H54 (cell line): ENCODE measurements at places on chromosomes 6 and 20.

GRCh38 chr6:90217506-90218127 is 79.0 kb downstream of the BACH2 start:
- no peak for DNase-seq

DNA sequence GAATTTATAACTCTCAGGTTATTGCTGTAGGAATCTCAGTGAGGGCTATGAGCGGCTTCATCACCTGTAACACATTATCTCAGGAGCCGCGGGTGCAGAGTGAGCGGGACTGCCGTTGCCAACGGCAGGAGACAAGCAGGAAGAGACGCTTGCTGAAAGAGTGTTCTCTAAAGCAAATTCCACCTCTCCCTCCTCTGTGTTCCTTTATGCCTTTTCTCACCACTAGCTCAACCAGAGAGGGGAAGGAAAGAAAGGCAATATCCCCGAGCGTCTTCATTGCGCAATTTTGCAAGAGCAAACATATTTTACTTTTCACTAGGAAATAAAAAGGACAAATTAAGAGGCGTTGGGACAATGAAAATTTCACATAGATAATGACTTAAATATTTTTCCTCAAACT is 185.2 kb upstream of the EXOC2 start:
- DNase-seq, result no peak

- no peak for DNase-seq
These were observed 94.0 kb downstream of the ADGRG6 start for GRCh38 chr6:142395768-142396231.

DNA sequence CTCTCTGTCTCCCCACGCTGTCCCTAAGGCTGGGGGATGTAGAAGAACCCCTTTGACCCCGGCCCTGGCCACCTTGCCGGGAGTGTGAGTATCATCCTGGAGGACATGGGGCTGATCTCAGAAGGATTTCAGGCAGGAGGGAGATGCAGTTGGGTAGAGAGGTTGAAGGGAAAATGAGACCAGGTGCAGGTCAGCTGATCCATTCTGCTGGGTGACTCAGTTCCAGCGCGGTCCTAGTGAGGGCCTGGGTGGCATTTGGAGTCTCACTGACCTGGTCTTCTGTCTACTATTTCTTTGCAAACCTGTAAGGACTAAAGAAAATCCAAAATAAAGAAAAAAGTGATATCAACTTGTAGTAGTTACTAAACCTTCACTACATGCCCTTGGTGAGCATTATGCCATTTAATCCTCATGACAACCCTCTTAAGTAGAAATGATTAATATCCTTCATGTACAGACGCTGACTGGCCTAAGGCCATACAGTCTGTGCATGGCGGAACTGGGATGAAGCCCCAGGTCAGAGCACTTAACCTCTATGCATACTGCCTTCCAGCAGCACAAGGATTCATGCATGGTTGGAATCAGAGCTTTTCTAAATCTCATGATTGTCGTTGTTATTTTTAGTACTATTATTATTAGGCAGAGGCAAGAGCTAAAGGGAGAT is 106.3 kb downstream of the ZDHHC14 start:
- DNase-seq, result no peak

GRCh38 chr6:101539510-101540245 is 146.2 kb downstream of the GRIK2 start:
- no peak for DNase-seq

DNA sequence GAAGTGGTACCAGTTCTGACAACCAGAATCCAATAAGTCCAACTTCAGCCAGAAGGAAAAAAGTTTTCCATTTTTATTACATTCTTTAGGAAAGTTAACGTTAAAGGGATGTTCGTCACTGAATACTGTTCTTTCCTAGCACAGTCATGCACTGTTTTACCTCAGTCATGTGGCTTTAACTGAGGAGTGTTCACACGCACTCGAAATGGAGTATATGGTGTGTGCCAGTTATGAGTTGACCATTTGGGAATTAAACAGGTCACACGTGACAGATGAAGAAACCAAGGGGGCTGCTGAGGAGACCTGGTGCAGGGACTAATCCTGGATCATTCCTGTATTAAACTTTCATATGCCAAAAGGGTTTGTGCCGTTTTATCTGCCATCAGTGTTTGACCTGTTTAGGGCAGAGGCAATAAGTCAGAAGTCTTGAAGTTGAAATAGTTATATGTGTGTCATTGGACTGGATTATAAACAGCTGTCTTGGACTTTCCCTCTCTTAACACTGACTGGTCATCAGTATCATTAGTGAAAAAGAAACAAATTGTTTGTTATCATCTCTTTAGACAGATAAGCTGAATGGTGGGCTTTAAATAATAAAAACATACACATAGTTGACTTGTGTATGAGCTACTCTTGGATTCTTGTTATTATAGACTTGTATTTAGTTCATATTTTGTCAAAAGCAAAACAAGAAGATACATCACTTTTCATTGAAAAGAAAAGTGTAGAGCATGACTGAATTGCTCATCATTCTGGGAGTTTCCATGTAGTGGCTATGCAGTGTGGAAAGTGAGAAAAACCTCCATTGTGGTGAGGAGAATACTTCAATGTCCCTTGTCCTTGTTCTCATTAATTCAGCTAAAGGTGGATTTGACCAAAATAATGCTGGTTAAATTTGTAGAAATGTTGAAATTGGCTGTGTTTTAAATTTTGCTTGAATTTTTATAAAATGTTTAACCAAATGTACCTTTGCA is 123.5 kb upstream of the SAMD5 start:
- no peak for DNase-seq

DNA sequence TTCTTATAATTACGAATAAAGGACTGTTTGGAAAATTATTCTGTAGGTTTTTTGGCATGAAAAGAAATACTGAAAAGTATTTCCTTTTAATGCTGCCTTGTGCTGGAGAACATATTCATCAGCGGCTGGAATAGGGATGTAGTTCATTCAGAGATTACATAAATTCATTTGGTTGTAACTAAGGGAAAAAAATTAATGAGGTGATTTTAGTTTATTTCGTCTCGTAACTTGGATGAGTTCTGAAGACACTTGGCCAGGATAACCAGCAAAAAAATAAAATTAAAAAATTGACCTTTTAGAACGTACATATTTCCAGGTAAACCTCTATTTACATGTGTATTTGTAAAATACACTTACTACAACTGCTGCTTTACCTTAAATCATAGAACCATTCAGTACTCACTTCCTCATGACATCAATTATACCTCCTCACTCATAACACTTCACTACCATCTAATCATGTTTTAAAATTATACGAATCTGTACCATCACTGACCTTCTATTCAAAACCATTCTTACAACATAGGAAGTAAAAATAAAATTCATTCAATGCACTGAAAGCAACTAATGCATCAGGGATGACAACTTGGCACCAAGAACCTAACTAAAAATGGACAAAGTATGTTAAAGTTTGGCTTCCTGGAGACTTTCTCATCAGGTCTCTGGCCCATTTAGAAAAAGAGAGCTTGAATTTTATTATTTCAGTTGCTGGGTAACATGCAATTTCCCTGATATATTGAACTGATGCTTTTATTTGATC is 17.2 kb downstream of the KLHL31 start:
- DNase-seq, result no peak

DNA sequence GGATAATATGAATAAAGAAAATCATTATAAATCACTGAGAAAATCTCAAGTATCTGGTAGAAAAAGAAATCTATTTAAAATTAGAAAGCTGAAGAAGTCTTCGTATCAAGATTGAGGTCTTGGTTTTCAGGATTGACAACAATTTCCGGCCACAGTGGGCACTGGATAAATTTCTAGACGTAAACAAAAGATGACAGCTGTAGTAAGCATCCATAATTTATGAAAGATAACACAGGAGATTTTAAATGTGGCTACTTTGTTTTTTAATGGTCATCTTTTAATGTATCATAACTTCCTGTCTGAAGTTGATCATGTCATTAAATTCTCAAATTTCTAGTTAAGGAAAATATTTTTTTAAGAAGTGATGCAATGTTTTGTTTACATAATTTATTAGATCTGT is 444.2 kb downstream of the HTR1B start:
- no peak for DNase-seq

DNA sequence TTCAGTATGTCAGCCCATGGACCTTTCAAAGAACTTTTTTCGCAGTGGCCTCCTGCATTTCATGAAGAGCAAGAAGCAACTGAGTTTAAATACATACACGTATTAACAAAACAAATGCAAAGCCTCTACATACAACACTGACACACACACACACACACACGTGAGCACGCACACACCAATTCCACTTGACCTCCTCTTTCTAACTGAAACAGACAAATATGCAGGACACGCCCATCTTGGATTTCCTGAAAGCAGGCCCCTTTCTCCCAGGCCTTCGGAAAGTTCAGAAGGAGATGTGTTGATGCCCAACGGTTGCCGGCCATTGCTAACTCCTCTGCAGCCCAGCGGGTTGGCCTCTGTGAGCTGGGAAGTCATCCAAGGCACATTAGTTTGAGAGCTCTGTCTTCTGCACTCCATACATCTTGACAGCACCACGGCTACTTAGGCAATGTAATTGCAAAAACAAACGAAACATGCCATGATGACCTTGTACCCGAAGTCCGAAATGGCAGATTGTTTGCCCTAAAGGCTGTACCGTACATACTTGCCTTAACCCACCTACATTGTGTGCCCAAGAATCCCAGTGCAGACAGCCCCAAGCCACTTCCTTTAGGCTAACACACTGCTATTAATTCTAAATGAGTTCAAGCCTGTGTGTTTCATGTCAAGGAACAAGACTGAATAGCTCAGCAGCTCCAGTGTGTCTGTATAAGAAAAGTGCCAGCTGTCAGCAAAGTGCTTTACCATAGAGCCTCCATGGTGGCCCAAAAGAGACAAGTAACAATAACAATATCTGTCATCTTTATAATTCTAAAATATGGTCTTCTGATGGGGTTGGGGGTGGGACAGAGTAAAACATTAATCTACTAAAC is 138.8 kb upstream of the RNF217 start:
- no peak for DNase-seq

DNA sequence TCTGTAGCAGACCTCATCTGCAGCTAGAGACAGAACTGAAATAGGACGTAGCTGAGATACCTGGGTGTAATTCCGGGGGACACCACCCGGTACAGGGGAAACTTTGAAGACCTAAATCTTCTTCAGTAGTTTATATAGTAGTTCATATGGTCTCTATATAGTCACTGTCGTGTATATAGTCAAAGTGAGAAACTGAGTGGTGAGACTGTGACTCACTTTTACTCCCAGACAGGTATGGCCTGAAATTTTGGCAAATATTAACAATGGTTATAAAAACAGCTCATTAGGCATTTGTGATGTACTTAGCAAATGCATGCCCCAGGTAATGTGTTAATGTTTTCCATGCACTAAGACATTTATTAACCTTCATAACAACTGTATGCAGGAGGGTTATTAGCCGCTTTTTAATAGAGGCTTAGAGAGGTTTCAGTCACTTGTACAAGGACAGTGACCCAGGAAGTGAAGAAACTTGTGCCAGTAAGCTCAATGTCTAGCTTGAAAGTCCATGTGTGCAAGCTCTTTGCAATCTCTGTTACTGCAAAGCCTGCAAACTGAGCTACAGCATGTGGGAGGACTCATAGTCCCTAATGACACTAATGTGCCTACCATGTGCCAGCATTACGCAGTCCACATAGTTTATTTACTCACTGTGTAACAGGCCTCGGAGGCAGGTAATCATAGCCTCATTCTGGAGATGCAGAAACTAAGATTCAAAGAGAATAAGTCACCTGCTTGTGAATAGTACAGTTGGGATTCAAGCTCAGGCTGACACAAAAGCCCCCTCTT is 165.4 kb upstream of the CHD6 start:
- no peak for DNase-seq

DNA sequence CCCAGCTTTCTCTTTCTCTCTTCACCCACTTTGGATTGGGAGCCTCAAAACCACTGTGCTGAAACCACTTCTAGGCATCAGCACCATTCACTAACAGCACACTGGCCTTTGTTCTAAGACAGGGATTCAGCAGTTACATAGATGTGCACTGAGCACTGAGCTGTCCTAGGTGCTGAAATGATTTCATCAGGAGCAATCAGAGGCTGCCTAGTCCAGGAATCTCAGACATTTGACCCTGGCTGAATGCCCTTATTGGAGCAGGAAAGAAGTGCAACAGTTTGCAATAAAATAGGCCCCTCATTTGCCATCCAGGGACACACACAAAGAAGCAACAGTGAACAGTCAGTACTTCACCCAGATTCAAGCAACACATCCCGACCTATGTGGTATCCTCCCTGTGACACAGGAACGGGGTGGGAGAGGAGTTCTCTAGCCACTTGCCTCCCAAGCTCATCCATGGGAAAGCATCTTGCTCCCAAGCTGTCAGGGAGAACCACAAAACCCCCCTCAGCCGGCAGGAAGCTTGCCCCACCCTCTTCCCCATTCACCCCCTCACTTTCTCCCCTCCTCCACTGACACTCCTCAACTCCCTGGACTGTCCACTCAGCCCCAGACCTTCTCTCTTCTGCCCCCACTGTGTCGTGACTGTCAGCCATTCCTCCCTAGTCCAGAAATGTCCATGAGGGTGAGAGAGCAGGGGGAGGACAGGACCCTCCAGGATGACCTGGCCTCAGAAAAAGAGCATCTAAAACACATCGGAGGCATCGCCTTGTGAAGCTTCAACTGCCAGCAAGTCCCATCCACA is 304.4 kb downstream of the PREX1 start:
- DNase-seq, result peak; percentile 49

GRCh38 chr6:11632231-11632630 is 94.7 kb downstream of the TMEM170B start:
- peak; percentile 37 for DNase-seq

- DNase-seq, result no peak
These were observed 121.4 kb upstream of the DST start for GRCh38 chr6:56764081-56764566.

GRCh38 chr6:93784794-93785693 is 365.7 kb upstream of the EPHA7 start:
- DNase-seq, result no peak

GRCh38 chr6:111159633-111160032 is 72.3 kb downstream of the SLC16A10 start:
- DNase-seq, result no peak

- no peak for DNase-seq
These were observed 712.0 kb upstream of the NRSN1 start for GRCh38 chr6:23414051-23414445.

DNA sequence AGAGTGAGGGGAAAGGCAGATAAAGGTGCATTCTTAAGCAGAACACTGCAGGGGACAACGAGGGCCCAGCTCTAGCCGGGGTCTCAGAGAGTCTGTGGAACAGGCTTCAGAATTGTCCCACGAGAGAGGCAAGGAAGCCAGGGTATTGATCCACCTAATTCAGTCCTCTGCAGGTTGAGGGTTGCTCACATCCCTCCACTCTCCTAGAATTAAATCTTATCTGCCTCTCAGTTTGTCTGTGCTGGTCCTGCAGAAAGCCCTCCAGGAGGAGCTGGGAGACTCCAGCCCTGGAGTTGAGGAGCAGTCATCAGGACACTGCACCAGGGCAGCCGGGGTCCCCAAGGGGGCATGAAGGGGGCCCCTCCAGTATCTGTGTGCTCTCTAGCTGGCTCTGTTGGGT is 39.1 kb downstream of the SLC24A3 start:
- no peak for DNase-seq
